ENCODE measurements at places on chromosomes 6 and 20.
A peak's percentile ranks its signal among the peaks of the same experiment; 100 is the strongest.

- no peak for DNase-seq
Observed at GRCh38 chr6:166563200-166563599, 23.3 kb downstream of the RAMACL start.

GRCh38 chr6:36226438-36227047 lies 30.0 kb downstream of the BRPF3 start:
- no peak for DNase-seq

DNA sequence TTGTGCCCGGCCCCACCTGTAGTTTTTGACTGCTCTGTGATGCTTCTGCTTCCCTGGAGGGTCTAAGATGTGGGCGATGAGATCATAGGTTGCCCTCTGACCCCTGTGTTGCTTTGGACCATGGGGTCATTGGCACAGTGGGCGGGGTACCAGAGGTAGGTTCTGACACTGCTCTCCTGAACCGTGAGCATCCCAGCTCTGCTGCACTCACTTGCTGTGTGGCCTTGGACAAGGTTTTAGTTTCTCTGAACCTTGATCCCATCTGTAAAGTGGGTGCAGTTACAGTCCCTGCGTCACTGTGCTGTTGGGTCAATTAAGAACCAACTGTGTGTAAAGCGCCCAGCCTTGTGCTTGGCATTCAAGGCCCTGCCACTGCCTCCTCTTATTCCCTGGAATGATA lies 30.9 kb downstream of the SRC start:
- DNase-seq, result no peak

GRCh38 chr6:143505537-143505936 lies 6.0 kb downstream of the FUCA2 start:
- no peak for DNase-seq

DNA sequence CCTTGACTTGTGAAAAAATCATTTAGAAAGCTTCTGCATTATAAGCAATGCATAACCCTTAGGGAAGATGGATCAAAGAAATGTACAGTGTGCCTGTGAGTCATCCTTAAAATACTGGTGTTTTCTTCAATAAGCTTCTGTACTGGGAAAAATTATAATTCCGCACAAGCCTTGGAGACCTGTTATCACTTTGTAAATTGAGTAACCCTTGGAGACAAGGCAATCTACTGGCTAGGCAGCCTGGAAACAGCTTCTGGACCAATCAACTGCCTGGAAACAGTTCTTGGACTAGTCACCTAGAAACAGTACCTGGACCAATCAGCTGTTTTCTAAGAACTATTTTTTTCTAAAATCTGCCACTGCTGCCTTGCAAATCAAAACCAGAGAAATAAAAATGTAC lies 25.8 kb upstream of the RNGTT start:
- DNase-seq, result no peak

DNA sequence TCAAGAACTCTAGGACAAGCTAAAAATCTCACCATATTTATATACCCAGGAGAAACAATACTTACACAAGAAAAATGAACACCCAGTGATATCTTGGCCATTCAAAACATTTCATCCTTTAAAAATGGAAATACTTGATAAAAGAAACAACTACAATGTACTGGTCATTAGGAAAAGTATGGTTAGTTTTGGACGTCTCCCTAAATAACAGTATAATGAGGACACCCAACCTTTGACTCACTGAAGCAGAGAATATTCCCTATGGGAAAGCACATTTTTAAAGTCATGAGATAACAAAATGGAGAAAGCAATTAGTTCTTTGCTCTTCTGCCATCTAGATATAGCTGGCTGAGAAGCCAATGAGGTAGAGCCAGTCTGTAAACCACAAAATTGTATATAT lies 164.4 kb downstream of the TBX18 start:
- DNase-seq, result no peak

GRCh38 chr6:23989885-23990533 lies 136.0 kb upstream of the NRSN1 start:
- no peak for DNase-seq

DNA sequence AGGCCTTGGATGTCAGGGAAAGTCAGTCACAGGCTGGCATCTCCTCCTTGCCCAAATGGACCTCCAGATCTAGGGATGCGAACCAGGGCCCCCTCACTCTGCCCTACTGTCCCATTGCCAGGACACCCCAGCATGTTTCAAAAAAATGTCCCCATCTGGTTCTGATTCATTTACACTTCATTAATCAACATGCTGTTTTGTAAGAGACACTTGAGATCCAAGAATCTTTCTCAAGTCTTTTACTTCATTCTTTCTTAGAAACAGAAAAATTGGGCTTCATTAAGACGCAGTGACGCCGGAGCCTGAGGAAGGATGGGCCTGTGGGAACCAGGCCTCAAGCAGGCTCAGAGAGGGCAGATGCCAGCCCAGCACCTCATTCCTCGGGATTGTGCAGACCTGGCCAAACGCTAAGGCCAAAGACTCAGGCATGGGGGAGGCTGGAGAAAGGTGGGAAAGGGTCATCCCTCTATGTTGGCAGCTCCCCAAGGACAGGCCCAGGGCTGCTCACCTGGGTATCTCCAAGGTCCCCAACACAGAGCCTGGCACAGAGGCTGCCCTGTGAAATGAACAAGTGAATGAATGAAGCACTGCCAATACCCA lies 3.8 kb downstream of the RSPO4 start:
- DNase-seq, result no peak

DNA sequence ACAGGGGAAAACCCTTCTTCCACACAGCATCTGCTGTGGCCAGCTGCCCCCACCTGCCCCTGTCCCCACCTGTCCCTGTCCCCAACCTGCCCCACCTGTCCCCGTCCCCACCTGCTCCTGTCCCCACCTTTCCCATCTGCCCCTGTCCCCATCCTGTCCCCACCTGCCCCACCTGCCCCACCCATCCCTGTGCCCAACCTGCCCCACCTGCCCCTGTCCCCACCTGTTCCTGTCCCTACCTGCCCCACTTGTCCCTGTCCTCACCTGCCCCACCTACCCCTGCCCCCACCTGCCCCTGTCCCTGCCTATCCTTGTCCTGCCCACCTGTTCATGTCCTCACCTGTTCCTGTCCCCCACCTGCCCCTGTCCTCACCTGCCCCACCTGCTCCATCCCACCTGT lies 6.4 kb upstream of the MYT1 start:
- peak; percentile 8 for DNase-seq

GRCh38 chr6:153059757-153060156 lies 57.2 kb upstream of the MTRF1L start:
- no peak for DNase-seq

DNA sequence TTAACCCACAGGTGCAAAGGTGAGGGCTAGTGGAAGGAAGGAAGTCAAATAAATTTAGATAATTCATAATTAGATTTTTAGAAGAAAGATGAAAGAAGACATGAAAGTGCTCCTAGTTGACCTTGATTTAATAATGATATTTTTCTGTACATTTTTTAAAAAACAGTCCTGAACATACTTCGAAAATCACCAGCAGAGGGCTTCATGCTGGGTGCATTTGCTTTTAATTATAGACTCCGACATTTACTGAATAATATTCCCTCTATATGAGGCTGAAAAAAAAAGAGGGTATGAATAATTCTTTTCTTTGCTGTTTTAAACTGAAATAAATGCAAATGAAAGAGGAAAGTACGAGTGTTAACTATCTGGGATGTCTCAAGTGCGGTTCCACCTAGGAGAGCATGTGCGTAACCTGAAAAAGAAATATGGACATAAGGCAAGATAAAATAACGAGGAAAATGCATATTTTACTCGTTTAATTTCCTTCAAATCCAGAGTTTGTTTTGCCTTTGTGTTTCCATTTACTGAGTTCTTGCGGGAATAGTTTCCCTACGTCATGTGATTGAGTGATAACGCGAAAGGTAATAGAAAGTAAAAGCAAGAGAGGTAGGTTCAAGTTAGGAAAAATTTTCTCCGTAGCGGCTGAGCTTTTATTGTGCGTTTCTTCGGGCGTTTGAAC lies 3.1 kb upstream of the TFAP2B start:
- DNase-seq, result peak; percentile 43

DNA sequence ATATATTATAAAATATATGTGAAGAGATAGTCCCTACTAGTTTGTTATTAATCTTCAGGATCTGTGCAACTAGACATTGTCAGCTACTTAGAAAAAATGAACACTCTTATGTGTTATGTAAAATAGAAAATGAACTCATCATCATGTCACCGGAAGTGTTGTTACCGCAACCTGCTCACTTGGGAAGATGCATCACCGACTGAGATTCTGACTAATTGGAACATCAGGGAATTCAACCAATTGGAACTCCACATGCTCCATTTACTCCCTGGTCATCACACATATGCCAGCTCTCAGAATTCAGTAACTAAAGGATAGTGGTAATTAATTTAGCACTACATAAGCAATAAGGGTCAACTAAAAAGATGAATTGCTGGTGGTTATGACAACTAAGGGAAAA lies 16.7 kb upstream of the B3GAT2 start:
- no peak for DNase-seq

DNA sequence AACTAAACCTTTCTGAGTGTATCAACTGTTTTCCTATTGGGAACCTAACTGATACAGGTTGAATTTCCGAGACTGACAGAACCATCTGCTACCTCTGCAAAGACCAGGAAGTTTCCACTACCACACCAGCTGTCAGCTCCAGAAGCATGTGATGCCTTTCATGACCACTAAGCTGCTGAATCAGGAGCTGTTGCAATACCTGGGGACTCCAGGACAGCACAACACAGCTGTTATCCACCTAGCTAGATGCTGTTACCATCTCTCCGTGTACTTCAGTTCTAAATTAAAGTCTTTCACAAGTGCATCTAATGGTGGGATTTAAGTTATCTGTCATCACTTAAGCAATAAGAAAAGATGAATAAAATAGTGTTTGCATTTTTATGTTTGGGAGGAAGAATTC lies 158.2 kb upstream of the IMPG1 start:
- DNase-seq, result no peak

DNA sequence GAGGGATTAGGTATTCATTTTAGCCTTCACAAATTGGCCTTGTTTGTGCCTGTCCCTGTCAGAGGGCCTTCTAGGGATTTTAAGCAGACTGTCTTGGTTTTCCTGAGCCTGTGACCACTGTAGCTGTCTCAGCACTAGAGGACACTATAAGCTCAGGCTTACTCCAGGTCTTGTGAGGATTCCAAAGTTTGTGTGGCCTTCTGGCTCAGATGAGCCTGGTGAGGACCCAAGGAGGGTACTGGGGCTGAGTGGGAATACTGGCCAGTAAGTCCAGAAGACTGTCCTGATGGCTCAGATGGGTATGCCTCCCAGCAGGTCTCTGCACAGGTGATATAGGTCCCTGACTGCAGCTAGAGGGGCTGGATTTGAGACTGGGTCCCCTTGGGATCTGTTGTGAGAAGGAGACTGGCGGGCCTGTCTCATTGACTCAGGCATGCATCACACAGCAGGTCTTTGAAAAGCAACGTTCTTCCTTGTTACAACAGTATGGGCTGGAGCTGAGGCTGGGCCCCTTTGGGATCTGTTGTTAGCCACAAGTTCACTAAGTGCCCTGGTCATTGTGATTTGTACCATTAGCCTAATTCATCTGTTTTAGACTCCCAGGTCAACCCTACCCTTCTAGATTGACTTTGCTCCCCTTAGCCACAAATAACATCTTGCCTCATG lies 26.3 kb upstream of the TFB1M start:
- DNase-seq, result no peak

GRCh38 chr6:32700391-32701040 lies 34.1 kb upstream of the HLA-DQB1 start:
- DNase-seq, result peak; percentile 59

DNA sequence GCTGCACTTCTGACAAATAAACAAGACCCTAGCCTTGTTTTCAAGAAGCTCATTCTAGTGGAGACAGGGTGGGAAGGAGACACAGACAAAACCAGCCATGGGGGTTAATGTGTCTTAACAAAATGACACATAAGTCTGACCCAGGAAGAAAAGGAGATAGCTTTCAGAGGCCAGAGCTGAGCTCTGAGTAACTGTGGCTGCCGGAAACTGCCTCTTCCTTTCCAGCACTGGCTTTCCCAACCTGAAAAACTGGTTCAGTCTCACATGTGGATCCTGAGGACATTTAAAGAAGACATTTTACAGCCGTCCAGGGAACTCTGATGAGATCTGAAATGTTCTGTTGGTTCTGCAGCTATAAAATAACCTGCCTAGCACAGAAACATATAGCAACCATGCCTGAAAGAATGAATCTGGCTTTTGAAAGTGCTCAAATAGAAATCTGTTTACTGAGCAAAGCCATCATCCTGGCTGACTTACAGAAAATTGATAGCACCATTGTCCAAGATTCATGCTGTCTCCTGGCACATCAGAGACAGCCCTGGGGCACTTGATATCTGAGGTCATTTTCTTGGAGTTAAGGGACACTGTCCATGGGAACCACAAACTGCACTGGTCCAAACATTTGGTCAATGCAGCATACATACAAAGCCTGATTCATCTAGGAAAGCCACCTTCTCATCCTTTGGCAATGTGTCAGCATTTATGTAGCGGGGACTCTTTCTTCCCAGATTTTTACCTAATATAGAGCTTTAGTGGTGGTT lies 83.2 kb upstream of the PAX1 start:
- DNase-seq, result no peak

DNA sequence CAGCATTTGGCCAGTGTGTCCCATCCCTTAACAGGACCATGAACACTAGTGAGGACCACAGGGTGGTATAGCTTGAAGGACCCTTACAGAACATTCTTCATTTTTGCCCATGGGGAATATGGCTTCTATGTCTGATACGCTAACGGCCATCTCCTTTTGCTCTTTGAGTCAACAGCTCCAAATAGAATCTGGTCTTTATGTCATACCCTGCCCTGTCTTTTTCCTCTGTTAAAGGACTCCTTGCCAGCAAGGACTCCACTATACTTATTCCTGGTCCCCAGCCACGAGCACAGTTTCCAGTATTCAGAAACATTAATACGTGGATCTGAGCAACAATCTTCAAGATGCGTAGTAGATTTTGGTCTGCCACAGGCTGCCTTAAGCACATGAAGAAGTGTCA lies 22.5 kb downstream of the SERPINB1 start:
- DNase-seq, result no peak

DNA sequence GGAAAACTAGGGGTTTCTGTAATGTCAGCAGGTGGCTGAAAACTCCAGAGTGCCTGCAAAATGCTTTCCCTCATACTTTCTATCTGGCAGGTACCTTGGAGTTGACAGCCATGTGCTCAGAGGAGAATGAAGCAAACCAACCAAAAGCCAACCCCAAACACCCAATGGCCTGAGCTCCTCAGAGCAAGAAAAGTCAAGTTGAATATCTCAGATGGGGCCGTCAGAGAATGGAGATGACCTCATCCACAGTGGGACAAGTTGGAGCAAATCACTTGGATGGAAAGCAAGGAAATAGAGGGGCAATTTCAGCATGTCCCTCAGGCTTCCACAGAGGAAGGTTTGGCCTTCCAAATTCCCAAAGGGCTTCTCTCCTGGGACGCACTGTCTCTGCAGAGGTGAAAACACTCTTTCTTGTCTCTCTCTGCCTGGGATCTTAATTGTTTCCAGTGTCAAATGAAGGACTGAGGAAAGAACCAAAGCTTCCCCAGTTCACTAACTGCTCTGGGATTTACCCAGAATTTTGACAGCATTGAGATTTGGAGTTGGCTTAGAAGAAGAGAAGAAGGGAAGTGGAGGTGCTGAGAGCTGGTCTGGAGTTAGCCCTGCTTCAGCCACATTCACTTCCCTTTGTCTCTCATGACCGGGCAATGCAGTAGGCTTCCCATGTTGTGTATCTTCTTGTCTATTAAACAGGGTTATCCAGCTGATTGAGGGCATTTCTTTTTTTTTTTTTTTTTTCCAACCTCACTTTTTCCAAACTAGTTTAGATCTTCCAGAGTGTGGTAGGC lies 42.2 kb downstream of the PRND start:
- no peak for DNase-seq

GRCh38 chr6:22399693-22400092 lies 102.9 kb upstream of the PRL start:
- no peak for DNase-seq

- no peak for DNase-seq
Observed at GRCh38 chr6:143074101-143074500, 13.4 kb downstream of the AIG1 start.

GRCh38 chr6:155254139-155254538 lies 9.7 kb upstream of the CLDN20 start:
- no peak for DNase-seq
